ENCODE measurements at places on chromosomes 7 and 10.

DNA sequence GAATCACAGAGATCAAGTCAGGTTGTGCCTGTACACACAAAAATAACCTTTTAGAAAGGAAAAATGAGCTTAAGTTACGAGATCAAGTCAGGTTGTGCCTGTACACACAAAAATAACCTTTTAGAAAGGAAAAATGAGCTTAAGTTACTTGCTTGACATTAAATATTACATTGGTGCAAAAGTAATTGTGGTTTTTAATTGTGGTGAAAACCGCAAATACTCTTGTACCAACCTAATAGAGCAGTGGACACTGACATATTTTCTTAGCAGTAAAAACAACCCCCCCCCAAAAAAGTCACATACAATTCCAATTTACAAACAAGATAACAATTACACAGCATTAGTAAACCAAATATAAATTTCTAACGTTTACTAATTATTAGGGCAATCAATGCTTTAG, 595.6 kb downstream of the GRM8 start:
- no peak for DNase-seq

DNA sequence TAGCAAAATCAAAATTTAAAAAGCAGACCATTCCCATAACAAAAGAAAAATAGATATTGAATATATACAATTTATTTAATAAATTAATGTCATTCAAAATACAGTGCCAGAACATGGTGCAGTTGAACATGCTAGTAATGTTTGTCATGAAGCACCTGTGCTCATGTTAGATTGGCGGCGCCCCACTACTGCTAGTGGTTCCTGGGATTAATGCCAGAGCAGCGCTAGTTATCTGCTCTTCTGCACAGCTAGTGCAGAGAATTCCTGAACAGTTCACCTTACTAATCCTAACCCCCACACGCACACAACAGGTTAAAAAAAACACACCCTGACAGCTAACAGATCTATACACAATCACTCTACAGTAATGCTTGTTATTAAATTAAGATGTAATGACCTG, 23.4 kb downstream of the KBTBD2 start:
- DNase-seq: peak; percentile 31

DNA sequence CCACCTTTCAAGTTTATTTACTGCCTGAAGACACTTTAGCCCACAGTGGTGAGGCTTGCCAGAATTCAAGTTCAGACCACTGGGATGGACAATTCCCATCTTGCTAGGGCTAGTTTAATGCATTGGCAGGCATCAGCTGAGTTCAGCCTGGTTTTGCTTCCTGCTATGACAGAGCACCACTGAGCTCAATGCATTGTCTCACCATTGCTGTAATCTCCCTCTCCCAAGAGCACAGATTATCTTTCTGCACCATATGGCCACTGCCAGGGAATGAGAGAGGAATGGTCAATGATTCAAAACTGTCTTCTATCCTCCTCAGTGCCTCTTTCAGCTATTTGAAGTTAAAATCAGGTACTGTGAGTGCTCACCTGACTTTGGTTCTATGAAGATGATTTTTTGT, 160.8 kb downstream of the XPNPEP1 start:
- no peak for DNase-seq

DNA sequence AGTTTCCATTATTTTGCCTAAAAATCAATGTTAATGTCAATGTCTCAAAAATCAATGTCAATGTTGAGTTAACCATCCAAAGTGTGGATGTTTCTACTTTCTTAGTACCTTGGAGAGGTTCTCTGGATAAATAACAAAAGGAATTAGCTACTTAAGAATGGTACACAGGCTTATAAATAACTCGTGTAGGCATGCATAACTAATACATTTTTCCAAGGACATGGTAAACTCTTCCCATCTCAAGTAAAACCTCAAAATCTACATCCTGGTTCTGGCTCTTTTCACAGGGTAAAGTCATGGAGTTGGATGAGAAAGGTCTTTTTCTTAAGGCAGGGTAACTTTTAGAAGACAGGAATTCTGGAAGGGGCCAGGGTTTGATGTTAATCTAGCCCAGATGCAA, 59.9 kb downstream of the CAV1 start:
- DNase-seq: no peak

DNA sequence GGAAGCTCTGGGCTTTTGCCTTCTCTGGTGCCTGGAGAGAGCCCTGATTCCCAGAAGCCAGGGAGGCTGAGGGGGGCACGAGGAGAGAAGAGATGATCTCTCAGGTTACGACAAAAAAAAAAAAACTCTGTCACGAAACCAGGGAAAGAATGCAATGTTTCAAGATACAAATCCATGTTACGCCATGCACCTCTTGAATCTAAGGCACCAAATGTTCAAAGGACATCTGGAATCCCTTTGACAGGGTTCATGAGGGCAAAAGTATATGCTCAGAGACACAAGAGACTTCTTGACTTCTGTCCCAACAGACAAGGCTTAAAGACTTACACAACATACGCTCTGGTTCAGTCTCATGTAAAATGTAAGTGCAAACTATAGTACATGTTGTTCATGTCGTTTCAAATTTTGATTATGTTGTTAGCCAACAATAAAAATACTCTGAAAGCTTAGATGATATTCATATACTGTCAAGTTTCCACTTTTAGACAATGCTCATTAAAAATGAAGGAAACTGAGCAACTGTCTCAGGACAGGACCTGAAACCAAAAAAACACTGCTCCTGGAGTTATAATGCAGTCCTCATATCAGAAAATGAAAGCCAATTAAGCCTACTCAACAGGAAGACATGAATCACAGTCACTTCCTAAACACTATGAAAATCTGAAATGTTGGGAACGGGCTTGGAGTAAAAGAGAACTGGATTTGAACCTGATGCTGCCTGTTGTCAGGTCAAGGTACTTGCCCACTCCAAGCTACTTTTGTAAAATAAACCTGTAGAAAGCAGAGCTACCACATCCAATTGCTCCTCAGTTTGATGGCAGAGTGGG, 72.3 kb downstream of the CHCHD3 start:
- DNase-seq: no peak

DNA sequence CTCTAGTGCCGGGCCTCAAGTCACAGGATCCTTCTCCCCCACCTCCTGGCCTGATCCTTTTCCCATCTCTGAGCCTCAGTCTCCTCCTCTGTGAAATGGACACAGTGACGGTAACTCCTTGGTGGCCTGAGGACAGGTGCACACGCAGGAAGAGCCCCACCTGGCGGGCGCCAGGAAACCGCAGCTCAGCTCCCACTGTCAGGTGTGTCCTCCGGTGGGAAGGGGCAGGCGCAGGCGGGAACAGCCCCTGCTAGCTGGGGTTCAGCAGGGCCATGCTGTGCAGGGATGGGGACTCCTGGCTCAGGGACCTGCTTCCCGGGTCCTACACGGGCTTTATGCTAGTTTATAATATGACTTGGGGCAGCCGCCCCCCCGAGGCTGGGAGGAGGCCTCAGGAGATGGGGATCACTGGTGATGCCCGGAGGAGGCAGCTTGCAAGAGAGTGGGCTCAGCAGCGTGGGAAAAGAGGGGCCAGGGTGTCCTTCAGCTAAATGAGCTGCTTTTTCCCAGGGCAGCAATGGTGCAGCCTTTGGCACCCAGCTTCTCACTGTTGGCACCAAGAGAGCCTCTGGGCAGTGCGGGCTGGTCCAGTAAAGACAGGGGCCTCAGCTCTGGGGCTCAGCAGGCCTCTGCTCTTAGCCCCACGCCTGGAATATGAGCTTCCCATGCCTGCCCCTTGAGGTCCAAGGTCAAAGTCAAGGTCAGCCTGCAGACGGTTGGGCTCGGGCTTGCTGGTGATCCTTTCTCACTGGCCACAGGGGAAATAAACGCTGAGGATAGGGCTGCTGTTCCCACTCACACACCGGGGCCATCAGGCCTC, 68.0 kb upstream of the FAM20C start:
- DNase-seq: no peak

DNA sequence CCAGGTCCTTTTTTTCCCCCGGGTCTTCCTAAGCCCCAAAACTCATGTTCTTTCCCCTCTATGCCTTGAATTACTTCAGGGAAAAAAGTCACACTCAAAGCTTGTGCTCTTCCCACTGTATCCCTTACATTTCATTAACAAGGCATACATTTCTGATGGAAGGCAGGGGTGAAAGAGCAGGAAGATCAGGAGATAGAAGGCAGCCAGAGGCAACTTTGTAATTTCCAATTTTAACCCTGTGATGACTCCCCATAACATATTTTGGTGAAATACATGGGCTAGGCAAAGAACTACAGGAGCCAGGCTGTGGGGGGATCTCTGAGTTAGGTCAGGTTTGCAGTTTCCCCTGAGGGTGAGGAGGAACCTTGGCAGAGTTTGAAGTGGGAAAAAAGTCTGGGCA, 635.0 kb downstream of the LRMDA start:
- DNase-seq: no peak

DNA sequence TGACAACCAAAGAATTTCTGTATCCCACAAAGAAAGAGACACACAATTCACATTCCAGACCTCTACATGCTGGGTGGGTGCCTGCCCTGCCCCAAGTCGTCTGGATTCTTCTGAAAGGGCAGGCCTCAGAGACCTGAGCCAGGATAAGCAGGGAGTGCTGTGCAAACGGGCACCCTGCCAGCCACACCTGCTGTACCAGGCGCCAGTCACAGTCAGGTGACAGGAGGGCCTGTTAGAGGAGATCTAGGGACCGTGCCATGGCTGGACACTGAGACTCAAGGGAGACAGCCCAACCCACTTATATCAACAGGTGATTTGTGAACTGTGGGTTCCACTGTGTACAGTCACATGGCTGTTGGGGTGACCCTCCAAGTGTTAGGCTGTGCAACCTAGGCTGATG, 103.1 kb upstream of the AFAP1L2 start:
- DNase-seq: peak; percentile 35

DNA sequence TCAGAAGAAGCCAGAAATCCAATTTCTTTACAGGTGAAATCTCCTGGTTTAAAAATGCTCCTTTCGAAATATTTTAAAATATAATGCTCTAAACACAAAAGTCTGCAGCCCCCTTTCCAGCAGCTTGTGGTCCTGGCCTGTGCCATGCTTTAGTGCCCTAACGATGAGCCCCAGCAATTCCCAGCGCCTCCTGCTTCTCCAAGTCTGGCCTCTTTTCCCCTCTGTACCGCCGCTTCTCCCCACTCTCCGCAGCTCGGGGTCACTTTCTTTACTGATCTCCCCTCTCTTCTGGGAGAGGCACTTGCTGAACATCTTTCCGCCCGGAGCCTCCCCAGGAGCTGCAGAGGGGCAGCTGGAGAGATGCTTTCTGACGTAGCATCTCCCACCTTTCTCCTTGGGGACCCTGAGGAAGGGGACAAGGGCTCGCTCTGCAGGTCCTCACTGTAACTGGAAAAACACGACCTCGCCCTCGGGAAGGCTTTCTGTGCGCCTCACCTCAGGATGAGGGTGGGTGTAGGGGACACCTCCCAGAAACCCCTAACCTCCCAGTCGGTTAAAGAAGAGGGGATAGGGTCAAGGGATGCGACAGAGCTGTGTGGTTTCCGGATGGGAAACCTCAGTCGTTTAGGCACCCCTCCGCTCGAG, 565 bp upstream of the INA start:
- DNase-seq: no peak

DNA sequence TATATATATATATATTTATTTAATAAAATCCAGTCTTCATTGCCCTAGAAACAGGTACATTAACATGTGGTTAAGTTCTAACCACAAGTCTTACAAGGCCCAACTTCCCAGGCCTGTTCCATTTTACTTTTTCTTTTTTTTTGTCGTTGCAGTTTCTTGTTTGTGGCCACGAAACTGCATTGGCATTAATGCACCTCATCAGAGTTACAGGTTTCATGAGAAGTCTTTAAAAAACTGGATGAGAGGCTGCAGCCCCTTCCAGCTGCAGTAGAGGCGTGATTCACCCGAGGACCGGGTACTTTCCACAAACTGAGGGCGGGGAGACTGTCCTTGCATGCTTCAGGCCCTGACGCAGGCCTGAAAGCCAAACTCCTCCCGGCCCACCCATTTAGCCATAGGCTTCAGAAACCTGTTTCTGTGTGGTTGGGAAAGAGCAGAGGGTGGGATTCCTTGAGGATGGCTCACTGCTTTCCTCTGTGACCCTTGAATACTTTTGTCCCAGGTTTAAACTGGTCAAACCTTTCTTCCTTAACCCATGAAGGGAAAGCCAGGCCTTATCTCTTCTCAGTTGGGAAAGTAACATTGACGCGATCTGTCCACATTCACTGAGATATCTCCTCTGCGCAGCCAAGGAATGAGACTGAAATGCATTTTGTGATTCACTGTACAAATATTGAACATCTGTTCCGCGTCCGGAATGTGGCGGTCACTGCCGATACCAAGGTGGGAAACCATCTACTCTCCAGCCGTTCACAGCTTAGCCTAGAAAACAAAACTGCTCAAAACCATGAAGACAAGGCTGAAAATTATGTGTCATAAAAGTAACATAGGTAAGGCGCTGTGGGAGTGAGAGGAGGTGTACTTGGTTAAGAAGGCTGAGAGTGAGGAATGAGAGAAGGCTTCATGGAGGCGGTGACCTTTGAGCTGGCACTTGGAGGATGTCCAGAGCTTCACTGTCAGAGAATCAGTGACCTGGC, 311.7 kb downstream of the GATA3 start:
- DNase-seq: no peak

DNA sequence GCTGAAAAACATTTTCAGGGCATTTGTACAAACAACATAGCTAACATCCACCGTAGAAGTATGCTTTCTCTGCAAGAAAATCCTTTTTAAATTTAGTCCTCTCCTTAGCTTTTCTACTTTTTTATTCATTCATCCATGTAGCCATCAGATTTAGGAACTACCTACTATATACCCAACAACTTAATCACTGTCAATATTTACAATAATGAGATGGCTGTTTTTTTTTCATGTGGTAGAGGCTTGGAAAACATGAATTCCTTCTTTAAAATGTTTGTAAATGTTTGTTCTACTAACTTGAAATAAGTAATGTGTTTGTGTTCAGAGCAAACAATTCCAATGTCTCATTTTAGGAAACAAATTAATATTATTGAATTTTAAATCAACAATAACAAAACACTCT, 78.2 kb upstream of the CAV2 start:
- no peak for DNase-seq

GRCh38 chr10:123391275-123392028, 237.2 kb downstream of the BUB3 start:
- no peak for DNase-seq

GRCh38 chr10:103789771-103790201, 65.6 kb downstream of the SH3PXD2A start:
- DNase-seq: peak; percentile 16

- no peak for DNase-seq
Measured at GRCh38 chr7:80273327-80273726, 138.7 kb downstream of the GNAI1 start.

DNA sequence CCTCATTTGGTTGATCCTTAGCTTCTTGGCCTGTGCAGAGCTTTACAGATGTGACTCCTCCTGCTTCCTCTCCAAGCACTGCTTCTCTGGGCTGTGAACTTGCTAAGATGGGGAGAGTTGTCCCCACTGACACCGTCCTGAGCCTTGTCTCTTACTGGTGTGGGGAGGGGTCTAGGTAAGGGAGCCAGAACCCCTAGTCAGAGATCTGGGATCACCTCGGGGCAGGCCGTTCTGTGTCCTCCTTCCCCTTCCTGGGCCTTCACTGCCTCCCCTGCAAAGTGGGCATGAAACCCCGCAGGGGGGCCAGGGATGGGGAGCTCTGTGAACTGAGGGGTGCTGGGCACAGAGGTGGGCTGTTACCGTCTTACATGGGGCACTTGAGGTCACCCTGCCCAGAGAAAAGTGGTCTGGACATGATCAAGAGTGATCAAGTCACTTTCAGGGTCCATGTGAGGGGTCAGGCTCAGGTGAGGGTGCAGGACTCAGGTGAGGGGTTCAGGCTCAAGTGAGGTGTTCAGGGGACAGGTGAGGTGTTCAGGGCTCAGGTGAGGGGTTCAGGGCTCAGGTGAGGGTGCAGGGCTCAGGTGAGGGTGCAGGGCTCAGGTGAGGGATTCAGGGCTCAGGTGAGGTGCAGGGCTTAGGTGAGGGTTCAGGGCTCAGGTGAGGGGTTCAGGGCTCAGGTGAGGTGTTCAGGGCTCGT, 86.2 kb downstream of the ADCY1 start:
- DNase-seq: no peak

Data from NCI-H2081 (cell line).